Stimulated activated CD8-positive, alpha-beta memory T cell treated with anti-CD3 and anti-CD28 coated beads, Interleukin-4, amount 100 ng/mL, for 48 hours (primary cell): ENCODE measurements at places on chromosomes 11 and 22.
A peak's percentile ranks its signal among the peaks of the same experiment; 100 is the strongest.

- DNase-seq = no peak
Observed at GRCh38 chr11:78265326-78265725, 76.6 kb downstream of the USP35 start.

- DNase-seq = peak; percentile 76
Observed at GRCh38 chr22:19610518-19611253, 86.5 kb upstream of the CLDN5 start.

DNA sequence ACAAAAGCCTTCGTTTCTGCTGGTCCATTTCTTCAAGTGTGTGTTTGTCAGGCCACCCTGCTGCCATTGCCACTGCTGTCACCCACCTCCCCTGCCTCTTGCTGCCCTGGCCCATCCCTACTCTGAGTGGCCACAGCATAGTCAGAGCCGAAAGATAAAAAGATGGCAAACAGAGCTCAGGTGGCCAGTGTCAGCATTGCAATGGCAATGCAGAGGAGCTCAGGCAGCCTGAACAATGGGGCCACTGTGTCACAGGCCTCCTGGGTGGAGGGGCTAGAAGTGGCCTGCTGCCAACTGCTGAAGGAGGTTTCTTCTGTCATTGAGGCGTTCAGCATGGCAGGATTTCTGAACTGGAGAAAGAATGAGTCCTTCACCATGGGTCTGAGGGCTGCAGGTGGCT is 137.1 kb downstream of the CSNK2A3 start:
- no peak for DNase-seq

GRCh38 chr11:13216711-13217075 is 60.9 kb upstream of the BMAL1 start:
- no peak for DNase-seq

DNA sequence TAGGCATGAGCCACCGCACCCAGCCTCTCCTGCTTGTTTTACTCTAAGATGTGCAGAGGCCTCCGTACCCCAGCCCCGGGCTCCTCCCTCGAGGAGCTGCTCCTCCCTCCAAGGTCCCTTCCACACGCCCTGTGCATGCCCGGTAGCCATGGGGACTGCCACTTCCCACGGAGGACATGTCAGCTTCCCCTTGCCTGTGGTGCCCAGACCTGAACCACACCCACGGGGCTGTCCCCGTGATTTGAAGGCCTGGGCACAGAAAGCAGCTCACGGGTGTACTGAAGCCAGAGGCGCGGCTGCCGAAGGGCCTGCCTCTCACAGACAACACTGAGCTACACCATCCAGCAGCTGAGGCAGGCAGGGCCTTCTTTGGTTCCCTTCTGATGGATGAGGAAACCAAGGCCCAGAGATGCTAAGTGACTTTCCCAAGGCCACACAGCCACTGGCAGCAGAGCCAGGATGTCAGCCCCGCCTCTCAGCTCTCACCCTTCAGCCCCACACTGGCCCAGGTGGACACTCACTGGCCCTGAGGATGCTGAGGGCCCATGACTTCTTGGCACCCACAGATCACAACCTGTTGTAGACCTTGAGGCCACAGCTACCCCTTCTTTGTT is 7.3 kb downstream of the INS start:
- DNase-seq = no peak

- no peak for DNase-seq
Observed at GRCh38 chr22:22400099-22400498, 108.4 kb downstream of the ZNF280B start.

DNA sequence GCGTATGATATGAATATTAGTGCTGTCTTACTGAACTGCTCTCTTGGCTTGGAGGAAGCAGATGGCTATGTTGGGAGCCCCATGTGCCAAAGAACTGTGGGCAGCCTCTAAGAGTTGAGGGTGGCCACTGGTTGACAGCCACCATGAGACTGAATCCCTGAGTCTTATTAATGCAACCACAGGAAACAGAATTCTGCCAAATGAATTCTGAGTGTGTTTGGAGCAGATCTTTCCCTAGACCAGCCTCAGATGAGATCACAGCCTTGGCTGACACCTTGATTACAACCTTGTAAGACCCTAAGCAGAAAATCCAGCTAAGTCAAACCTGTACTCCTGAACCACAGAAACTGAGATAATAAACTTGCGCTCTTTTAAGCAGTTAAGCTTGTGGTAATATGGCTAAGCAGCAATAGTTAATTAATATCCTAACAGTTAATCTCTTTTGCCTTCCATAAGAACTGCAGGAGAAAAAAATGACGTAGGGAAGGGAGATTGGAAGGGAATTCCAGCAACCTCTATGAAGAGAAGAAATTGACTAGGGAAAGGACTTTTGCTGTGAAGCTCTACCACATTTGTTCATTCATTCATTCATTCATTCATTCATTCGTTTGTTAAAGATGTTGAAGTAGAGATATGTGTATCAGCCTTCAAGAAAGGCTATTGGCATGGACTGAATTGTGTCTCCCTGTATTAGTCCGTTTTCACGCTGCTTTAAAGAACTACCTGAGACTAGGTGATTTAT is 26.8 kb downstream of the ADM start:
- DNase-seq = no peak
